GM12892 (cell line): ENCODE measurements at places on chromosomes 1 and 21.

DNA sequence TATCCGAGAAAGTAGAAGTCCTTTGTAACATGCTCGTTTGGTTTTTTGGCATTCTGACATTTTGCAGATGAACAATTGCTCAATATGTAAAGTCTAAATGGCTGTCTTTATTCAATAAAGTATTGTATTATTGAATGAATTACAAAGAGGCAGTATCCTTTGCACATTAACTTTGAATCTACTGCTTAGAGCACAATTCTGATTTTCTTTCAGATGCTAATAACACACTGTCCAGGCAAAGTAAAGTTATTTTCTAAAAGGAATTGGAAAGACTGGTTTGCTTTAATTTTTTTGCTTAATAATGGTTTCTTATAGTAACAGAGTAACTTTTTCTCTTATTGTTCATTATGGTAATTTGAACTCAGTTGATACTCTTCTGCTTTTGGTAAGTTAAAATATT lies 494.8 kb downstream of the RWDD3 start:
- DNase-seq, result no peak

- DNase-seq, result no peak
These were observed 149.2 kb downstream of the PPIAL4G start for GRCh38 chr1:148333875-148334338.

DNA sequence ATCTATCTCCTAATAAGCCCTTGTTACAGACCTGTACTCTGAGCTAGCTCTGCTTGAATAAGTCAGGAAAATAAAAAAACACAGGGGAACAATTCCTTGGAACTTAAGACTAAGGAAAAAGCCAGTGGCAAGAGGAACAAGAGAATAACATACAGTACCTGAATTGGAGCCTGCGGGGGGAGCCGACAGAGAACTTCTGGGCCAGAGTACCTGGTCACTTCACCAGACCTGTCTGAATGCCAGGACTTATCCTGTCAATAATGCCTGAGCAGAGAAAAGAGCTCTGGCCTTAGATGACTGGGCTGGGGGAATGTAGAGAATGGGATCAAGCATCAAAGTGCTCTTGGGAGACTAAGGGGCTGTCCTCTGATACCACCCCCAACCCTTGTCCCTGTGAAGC lies 15.1 kb downstream of the PEA15 start:
- no peak for DNase-seq

GRCh38 chr21:29224006-29224405 lies 74.7 kb upstream of the BACH1 start:
- no peak for DNase-seq

- no peak for DNase-seq
These were observed 357.8 kb upstream of the PRMT6 start for GRCh38 chr1:106698660-106699059.

- DNase-seq, result no peak
These were observed 92.5 kb downstream of the ITSN1 start for GRCh38 chr21:33734818-33735217.

GRCh38 chr1:89719502-89720306 lies 86.8 kb downstream of the LRRC8C start:
- no peak for DNase-seq
